NCI-H524 (cell line): ENCODE measurements at places on chromosomes 5 and 9.
A peak's percentile ranks its signal among the peaks of the same experiment; 100 is the strongest.

- no peak for DNase-seq
Measured at GRCh38 chr9:108704156-108704852, 151.5 kb downstream of the ACTL7B start.

GRCh38 chr5:96075579-96076289 is 114.1 kb upstream of the ELL2 start:
- DNase-seq: peak; percentile 4

DNA sequence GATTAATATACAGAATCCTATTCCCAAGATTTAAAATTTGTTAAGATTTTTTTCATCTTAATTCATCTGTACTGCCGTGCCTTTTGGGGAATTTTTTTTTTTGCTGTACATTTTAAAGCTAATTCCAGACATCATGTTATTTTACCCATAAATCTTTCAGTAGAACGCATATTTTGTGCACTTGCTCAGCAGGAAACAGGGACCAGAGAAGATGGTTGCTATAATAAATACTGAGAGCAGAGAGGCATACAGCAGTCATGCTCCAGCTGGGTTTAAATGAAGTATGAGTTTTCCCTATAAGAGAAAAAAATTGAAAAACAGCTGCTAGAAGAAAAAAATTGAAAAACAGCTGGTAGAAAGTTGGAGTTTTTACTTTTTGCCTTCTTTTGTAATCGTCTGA is 196.9 kb upstream of the PUM3 start:
- DNase-seq: no peak

- no peak for DNase-seq
Measured at GRCh38 chr5:139808481-139809330, 13.1 kb downstream of the PSD2 start.

DNA sequence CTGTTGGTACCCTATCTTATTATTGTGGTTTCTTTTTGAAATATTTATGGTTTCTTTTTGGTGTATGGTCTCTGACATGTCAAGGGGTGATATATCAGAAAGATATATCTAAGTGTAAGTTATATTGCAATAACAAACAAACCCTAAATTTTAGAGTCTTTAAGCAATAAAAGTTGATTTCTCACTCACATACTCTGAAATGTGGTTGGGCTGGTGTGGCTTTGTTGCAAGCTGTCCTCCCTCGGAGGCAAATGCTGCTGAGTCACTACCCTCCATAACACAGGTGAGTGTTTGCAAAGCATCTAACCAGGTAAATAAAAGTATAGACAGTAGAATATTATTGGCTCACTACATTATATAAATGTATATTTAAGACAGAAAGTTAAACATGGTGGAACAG is 253.2 kb downstream of the CDH18 start:
- DNase-seq: no peak

DNA sequence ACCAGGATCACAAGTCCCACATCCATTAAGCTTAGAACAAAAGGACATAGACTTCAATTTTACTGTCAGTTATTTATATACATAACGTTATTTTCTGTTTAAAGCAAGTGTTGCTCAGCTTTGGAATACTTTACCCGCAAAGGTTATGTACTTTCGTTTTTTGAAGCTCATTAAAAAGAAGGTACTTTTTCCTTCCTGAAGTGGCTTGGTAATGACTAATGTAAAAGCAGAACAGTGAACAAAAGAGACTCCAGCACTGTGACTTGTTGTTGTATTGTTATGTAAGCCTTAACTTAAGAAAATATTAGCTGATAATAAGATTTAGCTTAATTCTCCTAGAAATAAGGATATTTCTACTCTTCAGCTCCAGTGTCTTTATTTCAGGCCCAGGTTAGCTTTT is 97.3 kb upstream of the SLCO6A1 start:
- DNase-seq: no peak

- DNase-seq: no peak
Measured at GRCh38 chr5:95783661-95784060, 38.9 kb downstream of the GLRX start.

GRCh38 chr9:123282362-123283047 is 14.1 kb upstream of the STRBP start:
- DNase-seq: no peak

- no peak for DNase-seq
Measured at GRCh38 chr9:135591506-135592330, 30.2 kb downstream of the PAEP start.

DNA sequence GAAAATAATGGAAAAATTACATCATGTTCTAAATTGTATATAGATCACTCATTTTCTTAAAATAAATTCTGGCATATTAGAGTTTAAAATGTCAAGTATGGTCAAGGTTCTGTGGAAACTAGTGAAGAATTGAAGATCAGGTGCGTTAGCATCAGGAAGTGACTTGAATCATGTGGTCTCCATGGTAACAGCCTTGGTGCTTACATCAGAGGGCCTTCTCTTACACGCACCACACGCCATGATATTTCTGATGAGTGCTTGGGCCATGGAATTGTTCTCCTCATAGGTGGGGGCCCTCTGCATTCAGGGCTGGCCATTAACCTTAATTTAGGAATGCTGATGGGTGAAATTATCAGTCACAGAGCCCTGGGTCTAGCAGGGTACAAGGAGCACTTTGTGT is 288.1 kb upstream of the EFNA5 start:
- no peak for DNase-seq

DNA sequence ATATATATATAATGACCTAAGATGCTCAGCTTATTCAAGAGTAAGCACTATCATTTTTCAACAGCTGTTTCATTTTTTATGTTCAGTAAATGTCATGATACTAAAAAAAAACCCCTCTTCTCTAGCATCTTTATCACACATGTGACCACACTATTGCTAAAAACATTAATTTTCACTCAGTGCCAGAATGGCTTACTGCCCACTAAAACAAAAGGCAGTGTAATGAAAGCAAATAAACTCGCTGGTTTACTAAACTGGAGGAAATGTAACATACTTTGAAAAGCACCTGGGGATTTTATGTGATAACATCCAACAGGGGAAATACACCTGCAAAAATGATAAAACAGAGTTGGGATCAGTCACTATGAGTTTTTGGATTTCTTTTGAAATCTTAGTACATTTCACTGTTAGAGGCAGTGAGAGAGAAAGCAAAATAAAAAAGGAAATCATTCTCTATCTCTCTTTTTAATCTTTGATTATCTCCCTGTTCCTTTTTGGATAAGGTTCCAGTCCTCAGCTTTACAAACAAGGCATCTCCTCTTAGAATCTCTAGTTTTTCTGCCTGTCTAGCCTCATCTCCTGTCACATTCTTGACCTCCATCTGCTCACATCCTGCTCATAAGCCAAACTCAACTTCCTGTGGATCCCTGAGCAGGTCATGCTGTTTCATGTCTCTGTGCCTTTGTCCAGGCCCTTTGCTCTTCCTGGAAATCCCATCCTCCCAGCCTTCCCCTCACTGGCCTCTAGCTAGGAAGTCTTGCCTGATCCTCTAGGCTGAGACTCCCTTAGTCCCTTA is 338.0 kb downstream of the MAN2A1 start:
- DNase-seq: no peak
